ENCODE measurements at places on chromosomes 5 and 9.

GRCh38 chr5:113176734-113177133 lies 200.1 kb downstream of the DCP2 start:
- no peak for DNase-seq

DNA sequence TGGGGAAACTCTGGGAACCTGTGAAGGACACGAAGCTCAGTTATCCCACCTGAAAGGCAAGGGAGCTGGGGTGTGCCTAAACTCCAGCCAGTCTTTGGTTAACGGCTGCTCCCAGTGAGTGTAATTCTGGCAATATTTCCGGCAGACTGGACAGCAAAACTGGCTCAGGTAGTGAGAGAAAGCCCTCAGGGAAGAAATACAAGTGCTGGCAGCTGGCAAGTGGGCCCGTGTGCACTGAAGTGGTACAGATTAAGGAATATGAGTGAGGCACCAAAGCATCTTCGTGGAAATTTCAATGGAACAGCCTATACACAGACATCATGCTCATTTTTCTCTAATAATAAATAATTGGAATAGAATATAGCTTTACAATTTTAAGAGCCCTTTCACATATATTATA lies 56.2 kb downstream of the ABHD17B start:
- no peak for DNase-seq

GRCh38 chr5:154801083-154801482 lies 45.9 kb downstream of the LARP1 start:
- peak; percentile 74 for DNase-seq

- peak; percentile 71 for DNase-seq
Observed at GRCh38 chr5:143986516-143987212, 174.7 kb downstream of the HMHB1 start.

DNA sequence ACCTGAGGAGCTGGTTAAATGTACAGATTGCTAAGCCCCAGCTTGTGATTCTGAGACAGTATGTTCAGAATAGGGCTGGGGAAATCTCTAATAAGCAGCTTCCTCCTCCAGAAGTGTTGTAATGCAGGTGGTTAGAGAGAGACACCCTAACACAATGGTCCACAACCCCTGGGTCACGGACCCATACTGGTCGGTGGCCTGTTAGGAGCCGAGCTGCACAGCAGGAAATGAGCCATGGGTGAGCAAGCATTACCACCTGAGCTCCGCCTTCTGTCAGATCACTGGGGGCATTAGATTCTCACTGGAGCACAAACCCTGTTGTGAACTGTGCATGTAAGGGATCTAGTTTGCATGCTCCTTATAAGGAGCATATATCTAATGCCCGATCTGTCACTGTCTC lies 61.8 kb downstream of the SLC36A1 start:
- no peak for DNase-seq

DNA sequence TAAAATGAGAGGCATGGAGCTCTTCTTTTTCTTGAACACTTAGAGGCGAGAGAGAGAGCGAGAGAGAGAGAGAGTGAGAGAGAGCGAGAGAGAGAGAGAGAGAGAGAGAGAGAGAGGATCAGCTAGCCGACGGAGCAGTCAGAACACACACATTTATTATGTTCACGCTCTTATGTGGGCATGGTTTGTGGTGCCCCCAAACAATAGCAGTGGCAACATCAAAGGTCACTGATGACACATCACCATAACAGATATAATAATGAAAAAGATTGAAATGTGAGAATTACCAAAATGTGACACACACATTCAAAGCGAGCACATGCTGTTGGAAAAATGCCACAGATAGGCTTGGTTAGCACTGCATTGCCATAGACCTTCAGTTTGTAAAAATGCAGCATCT lies 116.1 kb downstream of the KDM4C start:
- peak; percentile 54 for DNase-seq

GRCh38 chr5:152593388-152593787 lies 188.3 kb upstream of the NMUR2 start:
- no peak for DNase-seq

DNA sequence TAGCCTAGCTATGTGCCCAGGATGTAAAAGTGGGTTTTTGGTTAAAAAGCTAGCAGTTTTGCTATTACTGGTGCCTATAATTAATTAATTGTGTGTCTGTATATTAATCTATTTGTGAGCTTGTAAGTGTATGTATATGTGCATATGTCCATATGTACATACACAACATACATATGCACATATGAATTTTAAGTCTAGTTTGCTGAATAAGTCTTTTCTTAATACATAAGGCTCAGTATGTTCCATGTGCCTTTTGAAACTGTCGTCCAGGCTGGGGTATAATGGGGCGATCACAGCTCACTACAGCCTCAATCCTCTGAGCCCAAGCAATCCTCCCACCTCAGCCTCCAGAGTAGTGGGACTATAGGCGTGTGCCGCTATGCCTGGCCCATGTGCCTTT lies 10.1 kb downstream of the SH3GL2 start:
- DNase-seq: no peak

DNA sequence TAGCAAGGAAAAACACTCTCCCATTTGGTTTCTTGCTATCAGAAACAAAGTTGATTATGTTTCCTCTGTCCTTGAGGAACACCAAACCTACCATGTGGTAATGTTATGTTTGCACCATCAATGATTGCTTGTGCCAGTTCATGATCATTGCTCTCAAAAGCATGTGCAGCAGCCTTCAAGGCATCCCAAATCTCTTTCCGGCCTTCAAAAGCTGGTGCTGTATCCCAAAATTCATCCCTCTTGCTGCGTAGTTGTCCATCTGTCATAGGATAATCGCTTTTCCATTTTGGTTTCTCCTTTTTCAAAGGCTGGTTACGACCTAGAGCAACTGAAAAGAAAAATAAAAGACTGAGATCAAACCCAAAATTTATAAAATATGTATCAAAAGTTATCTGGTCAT lies 40.1 kb downstream of the EFCAB9 start:
- no peak for DNase-seq

DNA sequence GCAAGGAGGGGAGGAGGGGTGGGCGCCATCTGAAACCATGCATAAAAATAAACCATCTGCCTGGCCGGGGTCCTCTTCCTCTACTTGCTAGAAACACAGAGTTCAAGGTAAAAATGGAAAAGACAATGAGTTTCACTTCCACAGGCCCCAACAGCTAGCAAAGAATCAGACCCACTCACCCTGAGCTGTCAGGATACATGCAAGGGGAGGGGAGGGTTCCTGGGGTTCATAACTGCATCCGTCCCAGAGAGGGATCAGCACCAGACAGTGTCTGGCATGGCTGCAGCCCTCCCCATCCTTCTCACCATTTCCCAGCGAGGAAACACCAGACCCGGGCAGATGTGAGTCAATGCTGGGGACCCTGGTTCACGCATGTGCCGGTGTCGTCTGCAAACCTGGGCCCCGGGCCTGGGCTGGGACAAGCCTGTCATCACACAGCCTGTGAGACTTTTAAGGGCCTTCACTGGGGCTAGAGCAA lies 55.4 kb downstream of the SEMA4D start:
- no peak for DNase-seq

DNA sequence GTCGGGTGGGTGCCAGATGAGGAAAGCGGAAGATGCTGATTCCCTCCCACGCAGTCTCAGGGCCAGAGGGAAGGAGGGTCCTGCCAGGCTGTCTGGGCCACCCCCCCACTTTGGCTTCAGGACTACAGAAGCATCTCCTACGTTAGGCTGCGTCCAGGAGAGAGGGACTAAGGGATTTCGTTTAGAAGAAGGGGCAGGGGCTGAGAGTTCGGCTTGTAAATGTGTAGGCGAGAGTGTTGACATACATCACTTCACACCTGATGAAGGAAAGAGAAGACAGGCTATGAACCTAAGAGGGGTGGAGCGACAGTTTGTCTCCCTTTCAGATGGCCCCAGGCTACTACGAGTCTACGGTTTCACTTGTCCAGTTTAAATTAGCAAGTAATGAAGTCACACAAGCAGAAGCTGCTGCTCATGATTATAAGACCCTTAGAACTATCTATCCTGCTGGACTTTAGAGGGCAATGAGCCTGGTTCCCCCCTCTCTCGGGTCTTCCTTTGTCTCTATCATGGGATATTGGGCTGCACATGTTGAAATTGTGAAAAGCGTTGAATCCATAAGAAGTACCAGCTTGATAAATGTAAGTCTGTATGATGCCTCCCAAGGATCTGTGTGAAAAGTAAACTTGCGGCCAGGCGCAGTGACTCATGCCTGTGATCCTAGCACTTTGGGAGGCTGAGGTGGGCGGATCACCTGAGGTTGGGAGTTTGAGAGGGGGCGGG lies 193.0 kb downstream of the AOPEP start:
- peak; percentile 74 for DNase-seq

DNA sequence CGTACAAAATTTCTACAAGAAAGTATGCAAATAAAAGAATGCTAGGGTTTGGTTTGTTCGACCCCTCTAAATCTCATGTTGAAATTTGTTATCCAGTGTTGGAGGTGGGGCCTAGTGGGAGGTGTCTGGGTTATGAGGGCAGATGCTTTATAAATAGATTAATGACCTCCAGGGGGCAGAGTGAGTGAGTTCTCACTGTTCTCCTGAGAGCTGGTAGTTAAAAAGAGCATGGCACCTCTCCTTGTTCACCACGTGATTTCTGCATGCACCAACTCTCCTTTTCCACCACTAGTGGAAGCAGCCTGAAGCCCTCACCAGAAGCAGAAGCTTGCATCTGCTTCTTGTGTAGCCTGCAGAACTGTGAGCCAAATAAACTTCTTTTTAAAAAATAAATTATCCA lies 50.4 kb upstream of the FAM170A start:
- DNase-seq: peak; percentile 17

DNA sequence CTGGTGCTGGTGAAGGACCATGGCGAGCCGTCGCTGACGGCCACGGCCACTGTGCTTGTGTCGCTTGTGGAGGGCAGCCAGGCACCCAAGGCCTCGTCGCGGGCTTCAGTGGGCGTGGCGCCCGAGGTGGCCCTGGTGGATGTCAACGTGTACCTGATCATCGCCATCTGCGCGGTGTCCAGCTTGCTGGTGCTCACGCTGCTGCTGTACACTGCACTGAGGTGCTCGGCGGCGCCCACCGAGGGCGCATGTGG lies 2.2 kb downstream of the PCDHA10 start:
- DNase-seq: no peak

DNA sequence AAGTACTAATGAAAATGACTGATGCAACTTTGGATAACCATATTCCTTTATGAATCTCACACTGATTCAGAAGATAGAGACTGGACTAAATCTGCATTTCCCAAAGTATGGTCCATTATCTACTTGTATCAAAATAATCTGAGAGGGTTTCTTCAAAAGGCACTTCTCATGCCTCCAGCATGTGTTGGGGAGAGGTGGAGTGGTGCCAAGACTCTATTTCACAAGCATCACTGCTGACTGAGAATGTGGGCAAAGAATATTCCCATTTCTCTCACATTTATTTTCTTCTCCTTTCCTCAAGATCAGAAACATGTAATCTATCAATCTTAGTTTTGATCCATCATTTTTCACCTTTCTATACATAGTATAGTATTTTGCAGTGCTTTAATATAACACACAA lies 135.4 kb downstream of the GABRB2 start:
- no peak for DNase-seq

DNA sequence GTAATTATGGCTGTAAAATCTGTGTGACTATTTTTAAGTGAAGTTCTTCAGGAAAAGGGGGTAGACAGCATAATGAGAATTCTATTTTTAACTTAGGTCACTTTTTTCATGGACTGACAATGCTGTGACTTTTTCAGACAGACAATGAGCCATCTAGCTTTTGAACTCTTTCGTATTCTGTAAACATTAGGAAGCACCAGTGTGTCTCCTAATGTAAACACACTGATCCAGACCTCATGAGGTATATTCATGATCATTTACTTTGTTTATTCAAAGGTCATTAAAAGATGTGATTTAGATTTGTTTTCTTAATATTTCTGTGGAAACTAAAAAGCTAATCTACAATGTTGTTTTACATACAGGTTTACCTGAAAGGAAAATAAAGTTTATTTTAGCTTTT lies 352.6 kb downstream of the ADGRV1 start:
- DNase-seq: no peak

- DNase-seq: no peak
Observed at GRCh38 chr9:1995084-1995483, 20.1 kb upstream of the SMARCA2 start.

DNA sequence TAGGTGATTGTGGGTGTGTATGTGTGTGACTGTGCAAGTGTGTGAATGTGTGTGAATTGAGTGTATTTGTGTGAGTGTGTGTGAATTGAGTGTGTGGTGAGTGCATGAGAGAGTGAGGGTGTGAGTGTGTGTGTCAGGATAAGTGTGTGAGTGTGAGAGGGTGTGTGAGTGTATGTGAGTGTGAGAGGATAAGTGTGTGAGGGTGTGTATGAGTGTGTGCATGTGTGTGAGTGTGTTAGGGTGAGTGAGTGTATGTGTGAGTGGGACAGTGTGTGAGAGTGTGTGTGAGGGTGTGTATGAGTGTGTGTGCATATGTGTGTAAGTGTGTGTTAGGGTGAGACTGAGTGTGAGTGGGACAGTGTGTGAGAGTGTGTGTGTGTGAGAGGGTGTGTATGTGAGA lies 21.7 kb downstream of the GPRIN1 start:
- no peak for DNase-seq

- DNase-seq: peak; percentile 66
Observed at GRCh38 chr5:115816226-115817081, at the start of gene CDO1. Gene CDO1, minus strand, starts transcription at chr5:115816659. Its CDS starts 262 bp downstream, at chr5:115816397.

GRCh38 chr9:130156672-130157071 lies 15.5 kb upstream of the NCS1 start:
- no peak for DNase-seq

DNA sequence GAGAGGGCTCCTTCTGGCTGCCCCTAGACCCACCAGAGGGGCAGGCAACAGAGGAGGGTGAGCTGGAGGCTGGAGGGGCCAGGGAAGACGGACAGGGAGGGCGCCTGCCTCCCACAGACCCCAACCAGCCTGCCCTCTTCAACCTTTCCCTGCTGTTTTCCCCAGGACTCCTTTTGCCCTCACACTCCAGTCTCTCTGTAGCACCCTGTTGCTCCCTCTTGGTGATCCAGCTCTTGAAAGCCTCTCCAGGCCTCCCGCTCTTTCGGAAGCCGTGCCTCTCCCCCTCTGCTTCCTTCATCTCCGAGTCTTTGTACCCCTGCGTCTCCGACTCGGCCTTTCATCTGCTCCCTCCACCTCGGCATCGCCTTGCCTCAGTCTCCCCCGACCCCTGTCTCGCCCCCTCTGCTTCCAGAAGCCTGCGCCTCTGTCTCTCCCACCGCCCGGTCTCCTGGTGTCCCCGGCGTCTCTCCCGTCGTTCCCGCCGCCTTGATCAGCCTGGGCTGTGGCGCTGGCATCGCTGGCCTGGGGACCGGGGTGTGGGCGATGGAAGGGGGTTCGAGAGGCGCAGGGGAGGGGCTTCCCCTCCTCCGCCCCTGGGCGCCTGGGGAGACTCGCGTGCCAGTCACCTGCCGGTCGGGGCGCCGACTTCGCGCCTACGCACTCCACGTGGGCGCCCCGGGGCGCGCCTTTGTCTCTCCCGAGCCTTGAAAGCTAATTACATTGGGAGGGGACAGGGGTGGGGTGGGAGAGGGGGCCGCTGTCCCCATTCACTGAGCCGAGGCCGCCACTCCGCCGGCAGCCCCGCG lies 5.3 kb upstream of the PRDM12 start:
- no peak for DNase-seq

DNA sequence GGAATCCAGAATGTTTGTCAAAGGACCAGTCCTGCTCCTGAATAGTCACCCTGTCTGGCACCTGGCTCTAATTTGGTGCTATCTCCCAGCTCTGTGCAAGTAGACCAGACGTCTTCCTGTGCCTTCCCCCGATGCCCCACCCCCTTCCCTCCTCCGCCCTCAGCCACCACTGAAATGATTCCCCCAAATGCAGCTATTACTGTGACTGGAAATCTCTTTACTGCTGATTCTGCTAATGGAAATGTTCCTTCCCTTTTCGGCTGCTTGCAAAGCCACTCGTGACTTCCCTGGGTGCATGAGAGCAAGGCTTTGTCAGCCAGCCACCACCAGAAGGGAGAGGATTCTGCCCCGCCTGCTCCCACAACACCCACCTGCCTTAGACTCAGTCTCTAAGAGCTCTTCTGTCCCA lies 11.4 kb downstream of the ASTN2 start:
- no peak for DNase-seq
